ENCODE measurements at places on chromosomes 12 and 14.

DNA sequence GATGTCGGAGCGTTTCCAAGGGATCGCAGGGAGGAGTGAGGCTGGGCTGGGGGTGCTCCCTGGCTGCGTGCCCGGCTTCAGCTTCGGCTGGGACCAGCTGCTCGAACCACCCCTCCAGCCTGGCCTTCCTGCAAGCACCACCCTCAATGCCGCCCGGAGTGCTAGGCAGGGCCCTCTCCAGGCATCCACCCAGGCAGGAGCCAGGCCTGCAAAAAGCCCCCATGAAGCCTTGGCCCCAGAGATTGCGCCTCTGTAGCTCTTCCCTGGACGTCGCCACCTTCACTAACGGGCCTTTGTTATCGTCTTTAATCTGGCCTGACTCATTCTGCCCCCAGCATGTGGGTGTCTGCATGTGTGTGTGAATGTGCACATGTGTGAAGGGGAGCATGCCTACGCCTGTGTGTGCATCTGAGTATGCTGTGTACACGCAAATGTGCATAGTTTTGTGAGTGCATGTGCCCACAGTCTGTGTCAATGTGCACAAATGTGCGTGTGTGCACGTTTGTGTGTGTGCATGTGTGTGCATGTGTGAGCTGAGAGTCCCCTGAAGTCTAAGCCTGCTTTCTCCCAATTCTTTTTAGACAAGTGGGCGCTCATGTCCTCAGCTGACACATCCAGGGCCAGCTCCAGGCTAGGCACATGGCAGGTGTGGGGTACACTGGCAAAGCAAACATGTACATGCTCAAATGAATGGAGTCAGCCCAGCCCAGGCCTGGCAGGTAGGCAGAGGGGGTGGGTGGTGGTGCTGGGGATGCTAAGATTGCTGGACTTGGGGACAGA is 195.4 kb upstream of the C14orf180 start:
- no peak for DNase-seq

DNA sequence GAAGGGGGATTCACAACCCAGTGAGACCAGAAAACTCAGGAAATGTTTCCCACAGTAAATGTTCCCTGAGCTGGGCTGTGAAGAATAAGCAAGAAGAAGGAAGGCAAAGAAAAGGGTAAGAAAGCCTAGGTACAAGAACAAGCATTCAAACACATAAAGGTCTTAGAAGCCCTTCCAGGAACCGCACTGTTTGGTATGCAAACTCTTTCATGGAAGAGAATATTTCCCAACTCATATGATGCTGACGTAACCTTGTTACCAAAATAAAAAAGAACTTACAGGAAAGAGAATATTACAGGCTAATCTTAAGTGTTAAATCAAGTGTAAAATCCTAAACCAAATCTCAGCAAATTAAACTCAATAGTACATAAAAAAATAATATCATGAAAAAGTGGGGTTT is 23.6 kb downstream of the MED6 start:
- DNase-seq: no peak

DNA sequence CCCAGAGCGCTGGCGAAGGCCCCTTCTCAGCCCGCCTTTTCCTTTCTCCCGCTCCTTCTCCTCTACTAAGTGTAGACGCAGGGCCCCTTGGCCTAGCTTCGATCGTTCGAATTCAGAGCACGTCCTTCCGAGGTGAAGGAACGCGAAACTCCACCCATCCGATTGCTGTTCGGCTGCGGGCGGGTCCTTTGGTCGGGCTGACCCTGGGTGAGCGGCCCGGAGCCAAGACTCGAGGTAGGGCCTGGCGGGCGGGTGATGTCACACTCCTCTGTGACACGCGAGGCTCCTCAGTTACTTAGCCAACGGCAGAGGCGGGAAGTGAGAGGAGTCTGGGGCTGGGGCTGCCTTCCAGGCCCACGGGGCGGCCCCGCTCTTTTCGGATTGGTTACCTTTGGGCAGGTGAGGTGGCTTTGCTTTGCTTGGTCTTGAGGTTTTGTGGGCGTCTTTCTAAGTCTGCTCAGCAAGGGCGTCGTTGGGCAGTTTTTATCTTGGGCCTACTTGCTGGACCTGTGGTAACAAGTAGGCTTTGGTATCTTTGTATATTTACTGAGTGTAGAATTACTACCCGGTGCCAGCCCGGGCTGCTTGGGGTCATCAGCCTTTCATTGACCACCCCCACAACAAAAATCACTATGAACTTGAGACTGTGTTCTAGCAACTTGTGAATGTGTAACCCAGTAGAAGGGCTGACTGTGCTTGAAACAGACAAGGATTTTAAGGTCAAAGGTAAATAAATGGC is 694 bp downstream of the TMBIM6 start:
- DNase-seq: peak; percentile 97

DNA sequence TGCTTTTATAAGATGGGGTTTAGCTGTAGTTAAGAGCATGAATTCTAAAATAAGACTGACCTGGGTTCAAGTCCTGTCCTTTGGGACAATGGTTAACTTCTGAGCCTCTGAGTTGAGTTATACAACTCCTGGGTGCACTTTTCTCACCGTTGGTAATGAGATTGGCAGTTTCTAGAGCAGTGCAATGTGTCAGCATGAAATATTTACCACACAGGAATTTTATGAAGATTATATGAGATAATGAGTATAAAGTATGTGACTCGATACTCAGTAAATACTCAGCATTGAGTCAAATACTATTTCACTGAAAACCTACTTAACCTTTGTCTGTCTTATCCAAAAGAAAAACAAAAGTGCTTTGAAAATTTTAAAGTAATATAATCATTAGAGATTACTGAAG is 214.2 kb downstream of the CPNE8 start:
- no peak for DNase-seq

DNA sequence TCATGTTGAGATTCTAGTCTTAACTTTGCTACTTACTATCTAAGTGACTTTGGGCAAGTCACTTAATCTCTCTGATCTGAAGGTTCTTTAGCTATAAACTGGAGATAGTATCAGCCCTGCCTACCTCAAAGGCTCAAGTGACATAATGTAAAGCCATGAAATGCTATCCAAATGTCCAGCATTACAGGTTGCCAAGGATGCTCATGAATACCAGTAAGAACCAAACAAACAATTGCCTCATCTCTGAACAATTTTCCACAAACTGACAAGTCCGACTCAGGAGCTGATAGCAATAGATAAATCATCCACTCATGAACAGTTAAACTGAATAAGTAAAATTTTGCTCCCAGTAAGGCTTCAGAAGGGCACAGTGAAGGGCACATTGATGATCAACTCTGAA is 51.5 kb downstream of the LMNTD1 start:
- DNase-seq: no peak

DNA sequence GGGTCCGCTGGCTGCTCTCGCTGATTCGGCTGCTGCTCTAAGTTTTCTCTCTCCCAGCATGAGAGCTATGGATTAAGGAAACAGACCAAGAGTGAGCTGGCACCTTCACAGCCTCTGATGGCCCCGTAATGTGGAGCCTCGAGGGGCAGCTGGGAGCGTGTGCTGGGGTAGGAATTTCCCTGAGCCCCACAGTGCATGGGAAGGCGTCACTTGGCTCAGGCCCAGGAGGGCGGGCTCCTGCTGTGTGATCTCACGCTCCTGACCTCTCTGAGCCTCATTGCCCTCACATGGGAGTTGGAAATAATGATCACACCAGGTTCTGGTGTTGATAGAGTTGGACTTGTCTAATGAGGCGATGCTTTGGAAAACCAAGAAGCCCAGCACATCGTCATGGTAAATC is 238.6 kb upstream of the CRY1 start:
- no peak for DNase-seq

- no peak for DNase-seq
Measured at GRCh38 chr12:58532855-58533608, 387.3 kb downstream of the LRIG3 start.

- no peak for DNase-seq
Measured at GRCh38 chr12:39830852-39831520, 211.4 kb upstream of the ABCD2 start.

- DNase-seq: peak; percentile 21
Measured at GRCh38 chr12:110750784-110751461, 8.2 kb upstream of the PPP1CC start.

GRCh38 chr14:88228522-88229236 is 94.4 kb downstream of the KCNK10 start:
- DNase-seq: no peak

GRCh38 chr14:34161351-34162082 is 210.6 kb upstream of the EGLN3 start:
- no peak for DNase-seq

DNA sequence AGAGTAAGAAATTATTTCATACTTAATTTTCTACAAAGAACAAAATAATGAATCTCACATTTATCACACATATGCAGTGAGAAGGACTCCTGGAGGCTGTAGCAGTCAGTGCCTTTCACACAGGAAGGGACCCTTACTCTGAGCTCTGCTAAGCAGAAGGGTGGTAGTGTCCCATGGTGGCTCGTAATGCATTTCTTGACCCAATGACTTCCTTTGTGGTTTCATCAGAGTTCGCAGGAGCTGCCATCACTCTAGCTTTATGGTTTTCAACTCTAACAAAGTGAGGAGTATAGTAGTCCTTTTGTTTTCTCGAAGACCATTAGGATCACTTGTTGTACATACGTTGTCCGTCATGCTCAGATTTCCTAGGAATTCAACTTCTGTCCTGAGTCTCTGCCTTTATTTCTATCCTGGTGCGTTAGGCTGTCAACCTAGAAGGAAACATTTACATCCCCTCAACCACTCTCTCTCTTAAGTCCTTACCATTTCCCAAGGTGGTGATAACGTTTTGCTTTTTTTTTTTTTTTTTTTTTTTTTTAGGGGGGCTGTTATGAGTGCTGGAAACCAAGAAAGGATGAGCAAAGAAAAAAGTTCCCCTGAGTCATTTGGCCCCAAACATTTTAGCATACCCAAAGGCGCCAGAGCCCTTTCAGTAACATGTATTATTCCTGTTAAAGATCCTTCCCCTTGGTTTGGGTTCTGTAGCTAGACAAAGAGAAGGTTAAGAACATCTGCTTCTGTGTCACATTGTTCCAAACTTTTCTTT is 37.2 kb downstream of the GABARAPL1 start:
- no peak for DNase-seq

DNA sequence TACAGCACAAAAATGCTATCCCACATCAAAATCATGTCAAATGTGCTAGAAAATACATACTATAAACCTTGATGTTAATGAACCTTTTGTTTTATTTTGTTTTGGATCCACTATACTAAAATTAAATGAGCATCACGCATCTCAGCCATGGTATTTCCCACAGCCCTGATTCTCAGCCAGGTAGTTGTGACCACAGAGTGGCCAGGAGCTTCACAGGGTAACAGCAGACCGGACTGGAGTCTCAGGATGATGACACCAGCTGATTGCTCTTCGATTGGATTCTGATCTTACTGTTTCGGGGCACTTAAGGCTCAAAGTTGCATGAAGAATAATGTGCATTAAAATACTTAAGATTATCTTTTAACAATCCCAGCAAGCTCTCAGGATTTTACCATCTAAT is 134.8 kb downstream of the FOXN3 start:
- no peak for DNase-seq

DNA sequence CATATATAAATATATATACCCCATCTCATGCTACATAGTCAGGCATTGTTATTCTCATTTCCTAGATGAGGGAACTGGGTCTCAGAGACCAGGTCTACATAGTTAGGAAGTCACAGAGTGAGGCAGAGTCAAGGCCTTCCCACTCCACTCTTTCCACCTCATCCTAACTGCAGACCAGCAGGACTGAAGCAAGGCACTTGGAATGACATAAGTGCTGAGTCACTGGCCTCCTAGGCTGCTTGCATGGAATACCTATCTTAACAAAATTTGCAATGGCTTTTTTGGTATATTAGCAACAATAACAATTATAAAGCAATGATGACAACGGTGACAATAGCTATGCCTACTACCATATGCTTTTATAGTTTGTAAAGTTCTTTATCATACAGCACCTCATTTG is 5.4 kb upstream of the ANO4 start:
- peak; percentile 47 for DNase-seq

DNA sequence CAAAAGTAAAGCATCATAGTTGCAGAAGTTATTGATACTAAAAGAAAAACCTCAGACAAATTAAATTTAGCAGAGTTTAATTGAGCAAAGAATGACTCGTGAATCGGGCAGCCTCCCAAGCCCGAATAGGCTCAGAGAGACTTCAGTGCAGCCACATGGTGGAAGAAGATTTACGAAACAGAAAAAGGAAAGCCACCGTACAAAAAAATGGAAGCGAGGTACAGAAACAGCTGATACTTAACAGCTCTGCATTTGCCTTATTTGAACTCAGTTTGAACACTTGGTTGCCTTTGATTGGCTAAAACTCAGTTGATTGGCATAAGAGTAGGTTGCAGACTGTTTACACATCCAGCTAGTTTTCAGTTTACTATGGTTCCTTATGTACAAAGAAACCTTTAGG is 12.9 kb downstream of the TTC9 start:
- no peak for DNase-seq

DNA sequence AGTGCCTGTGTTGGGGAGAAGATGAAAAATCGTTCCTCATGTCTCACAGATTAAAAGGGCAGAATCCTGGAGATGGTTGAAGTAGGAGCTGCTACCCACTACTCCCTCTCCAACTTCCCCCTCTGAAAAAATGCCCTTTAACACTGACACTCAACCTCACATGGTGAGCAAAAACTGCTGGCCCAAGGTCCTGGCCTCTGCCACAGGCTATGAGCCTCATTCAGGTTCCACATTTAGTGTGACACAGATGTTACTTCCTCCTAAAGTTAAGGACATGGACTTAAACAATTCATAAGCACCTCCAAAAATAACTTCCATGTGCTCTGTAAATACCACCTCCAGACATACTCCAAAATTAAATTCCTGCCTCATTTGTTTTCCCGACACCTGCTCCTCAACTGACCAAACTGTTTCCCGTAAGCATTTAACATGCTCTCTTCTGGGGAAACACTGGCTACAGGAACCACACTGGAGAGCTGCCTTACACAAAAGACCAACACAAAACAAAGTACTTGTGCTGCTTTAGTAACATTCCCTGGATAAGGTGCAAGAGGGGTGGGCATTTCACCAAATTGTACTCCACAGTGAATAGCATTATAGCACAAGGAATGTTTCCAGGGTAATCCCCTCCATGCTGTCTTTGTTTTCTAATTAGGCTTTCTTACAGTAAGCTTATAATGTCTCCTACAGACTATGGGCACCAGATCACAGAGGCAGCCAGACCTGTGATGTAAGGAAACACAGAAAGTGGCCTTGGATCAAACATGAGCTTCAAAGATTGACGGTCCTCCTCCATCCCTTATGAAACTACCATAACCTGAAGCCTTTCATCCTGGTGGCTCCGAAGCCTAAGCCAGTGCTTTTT is 57.0 kb downstream of the PHLDA1 start:
- no peak for DNase-seq

- no peak for DNase-seq
Measured at GRCh38 chr12:100266585-100266834, 369 bp downstream of the DEPDC4 start.

- DNase-seq: no peak
Measured at GRCh38 chr12:65533177-65533883, 254.8 kb downstream of the MSRB3 start.

DNA sequence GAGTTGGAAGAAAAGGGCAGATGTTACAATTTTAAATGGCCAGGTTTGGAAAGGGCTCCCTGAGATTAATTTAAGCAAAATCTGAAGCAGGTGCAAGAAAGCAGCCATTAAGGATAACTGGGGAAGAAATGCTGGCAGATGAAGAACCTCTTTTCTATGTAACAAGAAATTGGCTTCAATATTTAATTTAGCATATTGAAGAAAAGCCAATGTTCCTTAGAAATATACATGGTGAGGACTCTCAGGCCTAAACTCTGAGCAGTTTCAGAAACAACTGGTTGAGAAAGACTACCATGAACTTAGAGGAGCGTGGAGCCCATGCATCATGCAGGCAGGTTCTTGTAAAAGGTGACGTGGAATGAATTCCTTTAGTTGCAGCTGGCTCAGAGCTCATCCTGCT is 152.8 kb downstream of the LRIG3 start:
- no peak for DNase-seq
